Activated naive CD8-positive, alpha-beta T cell treated with anti-CD3 and anti-CD28 coated beads for 36 hours (primary cell): ENCODE measurements at places on chromosomes 1 and 21. TPM values are rescaled to one million over a fixed set of nuclear protein-coding genes. Genes with fewer than 3 reads are reported as not detected.

DNA sequence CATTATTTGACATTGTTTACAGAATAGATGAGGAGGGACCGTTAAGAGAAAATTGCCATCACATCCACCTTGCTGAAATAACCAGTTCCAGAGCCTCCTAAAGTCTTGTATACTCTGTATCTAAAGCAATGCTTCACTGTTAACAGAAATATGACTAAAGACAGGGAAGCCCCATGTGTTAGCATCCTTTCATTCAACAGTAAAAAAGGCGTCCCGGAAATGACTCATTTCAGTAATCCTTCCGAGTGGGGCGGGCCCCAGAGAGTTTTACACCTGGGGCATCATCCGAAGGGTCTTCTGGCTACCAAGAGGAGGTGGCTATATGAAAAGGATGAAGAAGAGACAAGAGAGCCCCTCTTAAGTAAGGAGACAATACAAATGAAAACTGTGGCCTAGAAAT is 227.2 kb downstream of the SLC45A1 start:
- H3K4me1 ChIP-seq: peaks cover 15% of the 10 kb centered on the region
- peaks cover 27% of the 10 kb centered on the region for H3K36me3 ChIP-seq
- H3K4me3 ChIP-seq: no peak overlapping the region
- H3K27me3 ChIP-seq: no peaks in the 10 kb centered on the region
- no peak for DNase-seq

The TRMT1L gene
- total RNA-seq: 27.7 TPM

- H3K4me3 ChIP-seq: no peak overlapping the region
- no peaks in the 10 kb centered on the region for H3K4me1 ChIP-seq
- H3K36me3 ChIP-seq: no peaks in the 10 kb centered on the region
- no peak overlapping the region for H3K27ac ChIP-seq
- DNase-seq: no peak
These were observed 95.9 kb downstream of the GREM2 start for GRCh38 chr1:240516069-240516468.

DNA sequence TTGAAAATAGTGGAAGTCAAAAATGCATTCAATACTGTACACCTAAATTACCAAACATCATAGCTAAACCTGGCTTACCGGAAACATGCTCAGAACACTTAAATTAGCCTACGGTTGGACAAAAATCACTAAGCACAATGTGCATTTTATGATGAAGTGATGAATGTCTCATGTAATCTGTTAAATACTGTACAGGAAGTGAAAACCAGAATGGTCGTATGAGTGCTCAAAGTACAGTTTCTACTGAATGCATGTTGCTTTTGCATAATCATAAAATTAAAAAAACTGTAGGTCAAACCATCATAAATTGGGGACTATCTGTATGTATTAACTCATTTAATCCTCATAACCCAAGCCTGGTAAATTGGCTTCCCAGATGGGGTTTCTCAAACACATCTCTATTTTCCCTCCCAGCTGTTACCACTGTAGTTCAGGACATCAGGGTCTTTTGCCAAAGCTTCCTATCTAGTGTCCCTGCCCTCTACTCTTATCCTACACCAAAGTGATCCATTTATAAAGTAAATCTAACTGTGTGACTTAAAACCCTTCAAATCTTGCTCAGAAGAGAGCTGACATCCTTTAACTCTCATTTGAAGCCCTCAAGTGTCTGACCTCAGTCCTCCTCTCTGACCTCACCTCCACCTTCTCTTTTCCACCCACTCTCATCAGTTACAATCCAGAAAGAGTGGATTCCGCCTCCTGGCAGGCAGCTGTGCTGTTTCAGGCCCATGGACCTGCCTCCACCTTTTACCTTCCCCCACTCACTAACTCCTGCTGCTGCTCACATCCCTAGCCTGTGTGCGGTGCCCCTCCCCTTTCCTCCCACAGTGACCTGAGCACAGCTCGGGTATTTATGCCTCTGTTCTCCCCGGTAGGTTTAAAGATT is 356.4 kb upstream of the ST6GALNAC5 start:
- no peak for DNase-seq
- no peaks in the 10 kb centered on the region for H3K36me3 ChIP-seq
- H3K4me1 ChIP-seq: peaks cover 8% of the 10 kb centered on the region

The GSTM1 gene
- not detected for total RNA-seq

- H3K36me3 ChIP-seq: no peaks in the 10 kb centered on the region
- no peak overlapping the region for H3K27ac ChIP-seq
- H3K4me1 ChIP-seq: no peaks in the 10 kb centered on the region
- H3K27me3 ChIP-seq: no peaks in the 10 kb centered on the region
- H3K4me3 ChIP-seq: no peak overlapping the region
- no peak for DNase-seq
These were observed 921.5 kb downstream of the TTLL7 start for GRCh38 chr1:83077411-83077810.

The CREG1 gene
- 11.3 TPM for total RNA-seq

DNA sequence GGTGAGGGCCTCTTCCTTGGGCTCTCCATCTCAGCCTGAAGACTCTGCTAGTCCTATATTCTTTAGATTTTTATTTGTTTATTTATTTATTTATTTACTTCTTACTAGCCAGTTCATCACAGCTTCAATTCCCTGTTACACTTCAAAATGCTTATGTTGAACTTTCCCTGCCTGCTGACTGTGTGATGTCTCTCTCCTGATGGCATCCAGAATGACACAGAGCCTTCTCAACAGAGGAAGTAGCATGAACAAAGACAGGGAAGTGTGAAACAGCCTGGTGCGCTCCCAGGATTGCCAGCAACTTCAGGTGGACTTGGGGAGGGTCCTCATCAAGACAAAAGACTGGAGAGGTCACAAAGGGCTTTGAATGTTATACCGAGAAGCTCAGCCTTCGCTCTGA is 4.3 kb upstream of the IPO13 start:
- no peak overlapping the region for H3K27ac ChIP-seq
- no peak for DNase-seq
- no peaks in the 10 kb centered on the region for H3K27me3 ChIP-seq
- peaks cover 11% of the 10 kb centered on the region for H3K36me3 ChIP-seq
- H3K4me1 ChIP-seq: peaks cover 11% of the 10 kb centered on the region

- H3K36me3 ChIP-seq: peaks cover 7% of the 10 kb centered on the region
- no peak for DNase-seq
- H3K27me3 ChIP-seq: no peaks in the 10 kb centered on the region
- H3K27ac ChIP-seq: no peak overlapping the region
These were observed 51.0 kb upstream of the IKBKE start for GRCh38 chr1:206419250-206419649.

DNA sequence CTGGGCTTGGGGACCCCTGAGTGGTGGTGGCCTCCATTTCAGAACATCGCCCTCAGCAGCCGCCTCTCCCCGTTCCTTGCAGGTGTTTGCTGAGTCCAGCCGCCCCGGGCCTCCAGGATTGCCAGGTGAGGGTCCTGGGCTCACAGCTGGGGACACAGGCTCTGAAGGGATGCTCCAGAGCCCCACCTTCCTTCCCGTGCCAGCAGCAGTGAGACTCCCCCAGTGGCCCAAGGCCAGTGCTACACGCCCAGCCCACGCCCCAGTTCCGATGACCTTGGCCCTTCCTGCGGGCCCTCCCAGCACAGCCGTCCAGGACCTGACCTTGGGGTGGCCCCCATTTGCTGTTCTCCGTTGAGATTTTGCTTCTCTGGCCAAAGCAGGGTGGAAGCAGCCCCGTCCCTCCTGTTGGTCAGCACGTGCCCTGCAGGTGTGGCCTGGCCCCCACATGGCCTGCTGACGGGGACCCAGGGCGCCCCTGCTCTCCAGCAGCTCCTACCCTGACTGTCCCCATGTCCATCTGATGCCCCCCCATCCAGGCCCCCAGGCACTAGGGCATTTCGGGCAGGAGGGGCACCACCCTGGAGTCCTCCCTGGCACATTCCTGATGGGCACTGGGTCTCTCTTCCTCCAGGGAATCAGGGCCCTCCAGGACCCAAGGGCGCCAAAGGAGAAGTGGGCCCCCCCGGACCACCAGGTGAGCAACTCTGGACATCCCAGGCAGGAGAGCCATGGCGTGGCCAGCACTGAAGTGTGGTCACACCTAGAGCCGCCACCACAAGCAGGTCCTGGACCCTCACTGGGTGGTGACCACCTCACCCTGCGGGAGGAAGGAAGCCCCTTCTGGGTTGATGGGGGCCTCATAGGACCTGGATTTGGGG is 45.0 kb downstream of the SLC19A1 start:
- H3K36me3 ChIP-seq: no peaks in the 10 kb centered on the region
- no peak overlapping the region for H3K27ac ChIP-seq
- DNase-seq: no peak
- no peaks in the 10 kb centered on the region for H3K4me1 ChIP-seq

DNA sequence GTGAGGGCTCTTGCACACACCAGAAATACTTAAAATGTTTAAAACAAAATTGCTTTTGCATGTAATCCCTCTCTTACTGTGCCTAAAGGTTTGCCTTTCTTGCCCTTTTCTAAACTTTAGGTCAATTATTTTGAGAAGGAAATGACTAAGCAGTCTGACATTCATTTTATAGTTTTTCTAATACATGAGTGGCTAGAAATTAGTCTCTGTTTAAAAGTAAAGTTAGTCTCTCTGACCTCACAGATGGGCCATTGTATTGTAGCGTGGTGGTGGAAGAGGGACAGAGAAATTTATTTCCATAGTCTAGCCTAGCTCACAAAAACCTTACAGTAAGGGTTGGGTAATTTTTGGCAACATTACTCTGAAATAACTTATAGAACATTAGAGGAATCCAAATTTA is 3.6 kb upstream of the COL11A1 start:
- H3K4me1 ChIP-seq: peaks cover 5% of the 10 kb centered on the region
- DNase-seq: no peak
- H3K36me3 ChIP-seq: no peaks in the 10 kb centered on the region
- H3K27me3 ChIP-seq: peaks cover 23% of the 10 kb centered on the region

GRCh38 chr1:73676186-73676585 is 521.8 kb downstream of the LRRIQ3 start:
- no peaks in the 10 kb centered on the region for H3K36me3 ChIP-seq
- H3K4me1 ChIP-seq: no peaks in the 10 kb centered on the region
- no peak overlapping the region for H3K27ac ChIP-seq
- H3K4me3 ChIP-seq: no peak overlapping the region

DNA sequence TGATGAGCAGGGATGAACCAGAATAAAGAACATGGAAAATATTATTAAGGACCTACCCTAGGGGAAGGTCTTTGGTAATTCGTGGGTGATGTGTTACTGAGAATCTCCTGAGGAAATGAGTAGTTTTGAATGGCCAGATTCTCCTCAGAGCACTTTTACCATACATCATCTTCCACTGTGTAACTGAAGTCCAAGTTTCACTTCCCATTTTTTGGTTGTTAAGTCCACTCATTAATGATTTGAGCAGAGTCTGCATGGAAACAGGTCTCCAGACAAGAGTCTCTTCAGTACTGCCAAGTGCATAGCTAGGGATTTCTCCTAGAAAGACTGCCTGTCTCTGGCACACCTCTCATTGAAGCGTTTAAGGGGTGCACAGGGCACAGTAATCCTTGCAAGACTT is 48.7 kb upstream of the PCP4 start:
- DNase-seq: no peak
- no peaks in the 10 kb centered on the region for H3K27me3 ChIP-seq
- no peaks in the 10 kb centered on the region for H3K4me1 ChIP-seq
- H3K4me3 ChIP-seq: no peak overlapping the region
- no peaks in the 10 kb centered on the region for H3K36me3 ChIP-seq

DNA sequence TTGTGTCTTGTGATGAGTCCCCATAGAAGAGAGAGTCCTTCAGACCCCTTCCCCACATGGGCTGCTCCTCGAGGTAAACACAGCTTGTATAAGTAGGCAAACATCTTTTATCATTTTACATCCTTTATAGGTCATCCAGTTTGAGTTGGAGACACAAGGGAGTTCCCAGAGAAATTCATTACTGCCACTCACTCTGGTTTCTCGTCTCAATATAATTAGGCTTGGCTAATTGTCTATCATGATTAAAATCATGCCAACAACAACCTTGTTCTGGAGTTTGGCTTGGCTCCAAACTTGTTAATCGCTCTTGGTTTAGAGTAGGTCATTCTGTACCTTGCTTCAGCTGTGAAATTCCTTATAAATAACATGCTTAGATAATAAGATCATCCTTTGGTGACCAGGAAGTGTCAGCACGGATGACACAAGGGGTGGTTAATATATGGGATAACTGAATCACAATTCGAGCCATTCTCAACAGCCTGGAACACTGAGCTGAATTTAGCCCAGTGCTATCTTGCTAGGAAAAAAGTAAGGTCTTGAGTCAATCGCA is 70.7 kb upstream of the DAB1 start:
- no peak for DNase-seq
- H3K27ac ChIP-seq: no peak overlapping the region
- H3K4me1 ChIP-seq: no peaks in the 10 kb centered on the region
- no peak overlapping the region for H3K4me3 ChIP-seq

The COL9A2 gene
- 2.5 TPM for total RNA-seq

- peaks cover 38% of the 10 kb centered on the region for H3K36me3 ChIP-seq
- H3K4me3 ChIP-seq: no peak overlapping the region
- no peaks in the 10 kb centered on the region for H3K27me3 ChIP-seq
- H3K27ac ChIP-seq: peak overlapping the region; percentile 63
These were observed 65.3 kb downstream of the CD46 start for GRCh38 chr1:207817166-207817565.

GRCh38 chr1:197314682-197315081 is 46.6 kb downstream of the CRB1 start:
- no peaks in the 10 kb centered on the region for H3K4me1 ChIP-seq
- H3K4me3 ChIP-seq: no peak overlapping the region
- H3K27me3 ChIP-seq: no peaks in the 10 kb centered on the region
- DNase-seq: no peak
- H3K36me3 ChIP-seq: no peaks in the 10 kb centered on the region

The TMEM53 gene
- total RNA-seq: 2.5 TPM

- no peak for DNase-seq
- no peaks in the 10 kb centered on the region for H3K27me3 ChIP-seq
- peak overlapping the region; percentile 51 for H3K27ac ChIP-seq
- H3K4me1 ChIP-seq: peaks cover 70% of the 10 kb centered on the region
- peaks cover 54% of the 10 kb centered on the region for H3K36me3 ChIP-seq
These were observed 6.3 kb downstream of the UBE2G2 start for GRCh38 chr21:44795342-44795741.

DNA sequence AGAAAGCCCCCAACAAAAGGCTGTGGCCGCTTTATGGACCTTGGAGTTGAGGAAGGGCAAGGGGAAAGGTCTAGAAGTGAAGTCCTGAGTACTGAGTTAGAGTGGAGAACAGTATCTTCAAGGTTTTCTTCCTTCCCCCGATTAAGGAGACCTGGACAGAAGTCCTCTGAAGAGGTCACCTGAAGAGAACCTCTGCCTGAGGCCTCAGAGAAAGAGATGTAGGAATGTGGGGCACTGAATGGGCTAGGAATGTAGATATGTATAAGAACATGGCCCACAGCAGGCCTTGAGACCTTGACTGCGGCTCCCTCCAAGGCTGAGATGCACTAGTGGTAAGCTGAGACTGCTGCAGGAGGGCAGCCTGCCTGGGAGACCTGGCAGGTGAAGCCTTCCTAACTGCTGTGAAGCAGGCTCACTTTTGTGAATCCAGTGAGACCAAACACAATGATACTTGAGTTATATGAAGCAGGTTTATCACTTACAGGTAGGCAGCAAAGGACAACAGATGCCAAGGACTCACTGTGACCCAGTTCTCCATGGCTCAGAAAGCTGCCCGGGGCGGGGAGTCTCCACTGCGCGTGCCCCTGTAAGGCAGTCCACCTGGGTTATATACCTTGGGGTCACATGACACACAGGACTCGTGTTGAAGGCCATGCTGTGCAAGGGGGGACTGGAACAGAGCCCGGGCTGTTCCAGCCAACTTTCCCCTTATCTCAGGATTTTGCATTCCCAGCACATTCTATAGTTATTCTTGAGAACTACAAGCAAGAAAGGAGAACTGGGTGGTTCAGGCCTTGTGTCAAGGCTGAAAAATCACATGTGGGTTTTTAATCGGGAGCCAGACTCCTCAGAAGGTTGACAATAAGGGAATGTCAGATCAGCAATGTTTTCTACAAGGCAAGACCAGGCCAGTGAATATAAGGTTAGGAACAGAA is 78.8 kb upstream of the PPM1J start:
- H3K4me1 ChIP-seq: peaks cover 3% of the 10 kb centered on the region
- no peak overlapping the region for H3K27ac ChIP-seq
- H3K4me3 ChIP-seq: no peak overlapping the region
- no peaks in the 10 kb centered on the region for H3K36me3 ChIP-seq
- DNase-seq: no peak
